ENCODE measurements at places on chromosomes 1 and 21. TPM values are rescaled to one million over a fixed set of nuclear protein-coding genes. Genes with fewer than 3 reads are reported as not detected.

Gene GNG4
- total RNA-seq = 4.2 TPM

Gene B3GALT2
- 1.8 TPM for total RNA-seq

Gene ERI3
- 64.6 TPM for total RNA-seq

Gene KPRP
- total RNA-seq = not detected

Gene ZNF648
- total RNA-seq = not detected

Gene CDC20
- total RNA-seq = 257 TPM

Gene C8A
- total RNA-seq = not detected

Gene HAPLN2
- not detected for total RNA-seq

Gene PRRC2C
- 37.4 TPM for total RNA-seq

GRCh38 chr1:115218699-115219098 lies 119.3 kb downstream of the NGF start:
- no peak overlapping the region for H3K27ac ChIP-seq
- no peaks in the 10 kb centered on the region for H3K27me3 ChIP-seq
- DNase-seq = no peak
- no peak overlapping the region for H3K4me3 ChIP-seq
- no peaks in the 10 kb centered on the region for H3K36me3 ChIP-seq
- H3K4me1 ChIP-seq = no peaks in the 10 kb centered on the region

GRCh38 chr1:145960468-145961108 lies 2.8 kb upstream of the LIX1L start:
- peak overlapping the region; percentile 37 for H3K27ac ChIP-seq
- peaks cover 64% of the 10 kb centered on the region for H3K4me1 ChIP-seq
- no peaks in the 10 kb centered on the region for H3K36me3 ChIP-seq
- no peaks in the 10 kb centered on the region for H3K27me3 ChIP-seq
- peak overlapping the region; percentile 58 for H3K4me3 ChIP-seq
- peak; percentile 85 for DNase-seq

GRCh38 chr21:36504067-36505058 lies 24.4 kb upstream of the CLDN14 start:
- H3K27ac ChIP-seq = no peak overlapping the region
- H3K4me3 ChIP-seq = no peak overlapping the region
- DNase-seq = peak; percentile 43
- no peaks in the 10 kb centered on the region for H3K36me3 ChIP-seq

DNA sequence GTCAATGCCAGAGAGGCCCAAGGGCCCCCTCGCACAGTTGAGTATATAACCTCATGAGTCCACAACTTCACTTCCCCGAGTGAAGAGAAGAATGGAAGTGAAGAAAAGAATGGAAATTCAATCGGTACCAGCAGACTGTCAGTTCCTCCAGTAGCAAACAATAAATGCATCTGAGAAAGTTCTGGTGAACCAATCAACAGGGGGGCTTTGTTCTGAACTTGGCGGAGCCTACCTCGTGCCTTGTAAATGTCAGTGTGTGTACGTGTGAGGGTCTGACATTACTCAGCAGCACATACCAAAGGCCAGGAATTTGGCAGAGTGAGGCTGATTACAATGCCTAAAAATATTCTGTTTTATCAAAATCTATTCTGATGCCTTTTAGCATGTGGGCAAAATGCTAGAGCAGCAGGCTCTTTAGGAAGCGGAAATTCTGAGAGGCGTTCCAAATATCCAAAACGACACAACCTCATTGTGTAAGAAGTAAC lies 238.5 kb downstream of the LTN1 start:
- no peak overlapping the region for H3K27ac ChIP-seq
- H3K4me1 ChIP-seq = peaks cover 7% of the 10 kb centered on the region
- H3K36me3 ChIP-seq = no peaks in the 10 kb centered on the region
- no peak overlapping the region for H3K4me3 ChIP-seq
- no peaks in the 10 kb centered on the region for H3K27me3 ChIP-seq
- DNase-seq = peak; percentile 18

DNA sequence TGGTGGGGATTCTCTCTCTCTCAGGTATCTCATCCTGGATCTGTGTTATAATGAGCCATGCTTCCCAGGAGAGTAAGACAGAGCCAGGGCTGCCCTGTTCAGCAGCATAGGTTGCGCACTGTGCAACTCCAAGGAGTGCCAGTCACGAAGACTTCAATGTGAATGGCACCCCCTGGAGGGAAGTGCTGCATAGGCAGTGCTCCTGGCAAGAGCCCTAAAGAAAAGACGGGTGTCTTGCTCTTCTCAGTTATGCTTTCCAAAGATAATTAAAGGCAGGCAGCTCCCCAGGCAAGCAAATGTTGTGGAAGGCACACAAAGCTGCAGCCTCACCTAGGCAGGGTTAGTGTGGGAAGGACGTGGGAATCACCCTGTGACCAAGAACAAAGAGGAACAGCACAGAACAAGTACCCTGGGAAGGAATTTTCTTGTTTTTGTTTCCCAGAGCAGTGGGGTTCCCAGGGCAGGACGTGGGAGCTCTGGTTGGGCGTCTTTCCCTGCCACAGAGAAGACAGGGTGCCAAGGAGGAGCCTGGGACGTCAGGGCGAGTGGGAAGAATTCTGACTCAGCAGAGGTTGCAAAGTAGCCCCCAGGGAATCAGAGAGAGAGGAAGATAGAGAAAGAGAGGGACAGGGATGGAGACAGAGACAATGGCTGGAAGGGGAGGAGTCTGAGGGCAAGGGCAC lies 120.9 kb downstream of the KCNN3 start:
- no peak overlapping the region for H3K27ac ChIP-seq
- DNase-seq = peak; percentile 32
- H3K4me1 ChIP-seq = no peaks in the 10 kb centered on the region

- DNase-seq = no peak
- no peaks in the 10 kb centered on the region for H3K36me3 ChIP-seq
- H3K27me3 ChIP-seq = no peaks in the 10 kb centered on the region
- no peaks in the 10 kb centered on the region for H3K4me1 ChIP-seq
- H3K27ac ChIP-seq = no peak overlapping the region
Measured at GRCh38 chr1:198328458-198329032, 171.7 kb downstream of the NEK7 start.
